Activated naive CD4-positive, alpha-beta T cell treated with anti-CD3 and anti-CD28 coated beads, Interleukin-2, amount 10 ng/mL, durations not matched to agents 7 days and 5 days (primary cell): ENCODE measurements at places on chromosomes 4 and X.
A peak's percentile ranks its signal among the peaks of the same experiment; 100 is the strongest.

- DNase-seq, result no peak
- H3K4me3 ChIP-seq, result no peak overlapping the region
- H3K27ac ChIP-seq, result no peak overlapping the region
- peaks cover 6% of the 10 kb centered on the region for H3K4me1 ChIP-seq
Observed at GRCh38 chr4:1983053-1983845, 25.5 kb downstream of the NELFA start.

DNA sequence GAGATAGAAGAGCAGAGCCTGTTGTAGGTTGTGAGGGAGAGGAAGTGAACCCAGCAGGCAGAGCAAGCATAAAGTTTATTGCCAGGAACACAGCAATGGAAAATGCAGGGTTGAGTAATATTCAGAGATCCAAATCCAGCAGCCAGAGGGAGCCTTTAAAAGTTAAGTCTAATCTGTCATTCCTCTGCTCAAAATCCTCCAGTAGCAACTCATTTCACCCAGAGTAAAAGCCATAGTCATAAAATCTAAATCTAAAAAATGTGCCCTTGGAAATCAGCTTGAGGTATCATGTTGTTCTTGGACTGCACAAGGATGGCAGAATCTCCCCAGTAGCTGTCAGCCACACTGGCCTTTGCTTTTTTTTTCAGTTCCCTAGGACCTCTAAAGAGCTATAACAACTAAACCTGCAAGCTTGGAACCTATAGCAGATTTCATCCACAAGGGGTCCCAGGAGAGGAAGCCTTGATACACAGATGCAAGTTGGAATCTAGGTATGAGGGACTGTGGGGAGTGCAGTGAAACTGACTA is 62.9 kb upstream of the FRAS1 start:
- no peaks in the 10 kb centered on the region for H3K36me3 ChIP-seq
- H3K4me3 ChIP-seq, result no peak overlapping the region
- no peak overlapping the region for H3K27ac ChIP-seq
- no peaks in the 10 kb centered on the region for H3K4me1 ChIP-seq
- H3K27me3 ChIP-seq, result peaks cover 17% of the 10 kb centered on the region
- no peak for DNase-seq

- H3K36me3 ChIP-seq, result peaks cover 31% of the 10 kb centered on the region
- H3K27me3 ChIP-seq, result no peaks in the 10 kb centered on the region
- no peak overlapping the region for H3K4me3 ChIP-seq
- H3K4me1 ChIP-seq, result peaks cover 56% of the 10 kb centered on the region
- peak overlapping the region; percentile 75 for H3K27ac ChIP-seq
Observed at GRCh38 chr4:38334791-38335190, 329.2 kb upstream of the KLF3 start.

DNA sequence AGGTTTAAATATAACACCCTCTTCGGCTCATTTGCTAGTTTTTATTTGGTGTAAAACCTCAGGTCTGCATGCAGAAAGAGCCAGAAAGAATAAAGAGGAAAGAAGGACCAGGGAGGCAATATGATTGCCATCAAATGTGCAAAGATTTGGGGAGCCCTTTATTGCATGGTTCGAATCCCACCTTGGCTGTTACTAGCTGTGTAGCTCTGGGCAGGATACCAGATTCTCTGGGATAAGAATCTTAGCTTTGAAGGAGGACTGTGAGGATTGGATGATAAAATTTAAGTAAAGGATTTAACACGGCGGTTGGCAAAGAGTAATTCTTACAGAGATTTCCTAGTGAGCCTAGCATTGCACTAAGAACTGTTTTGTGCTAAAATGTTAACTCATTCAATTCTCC is 510.2 kb upstream of the LCORL start:
- no peaks in the 10 kb centered on the region for H3K27me3 ChIP-seq
- H3K36me3 ChIP-seq, result no peaks in the 10 kb centered on the region
- DNase-seq, result no peak
- no peak overlapping the region for H3K4me3 ChIP-seq

GRCh38 chr4:187972135-187972534 is 23.4 kb upstream of the ZFP42 start:
- H3K36me3 ChIP-seq, result no peaks in the 10 kb centered on the region
- no peaks in the 10 kb centered on the region for H3K27me3 ChIP-seq
- no peaks in the 10 kb centered on the region for H3K4me1 ChIP-seq

- peak overlapping the region; percentile 94 for H3K4me3 ChIP-seq
- H3K36me3 ChIP-seq, result no peaks in the 10 kb centered on the region
- H3K27ac ChIP-seq, result no peak overlapping the region
- H3K4me1 ChIP-seq, result peaks cover 25% of the 10 kb centered on the region
- peaks cover 6% of the 10 kb centered on the region for H3K27me3 ChIP-seq
- no peak for DNase-seq
Observed at GRCh38 chr4:47486231-47486673, 1.2 kb downstream of the ATP10D start.

DNA sequence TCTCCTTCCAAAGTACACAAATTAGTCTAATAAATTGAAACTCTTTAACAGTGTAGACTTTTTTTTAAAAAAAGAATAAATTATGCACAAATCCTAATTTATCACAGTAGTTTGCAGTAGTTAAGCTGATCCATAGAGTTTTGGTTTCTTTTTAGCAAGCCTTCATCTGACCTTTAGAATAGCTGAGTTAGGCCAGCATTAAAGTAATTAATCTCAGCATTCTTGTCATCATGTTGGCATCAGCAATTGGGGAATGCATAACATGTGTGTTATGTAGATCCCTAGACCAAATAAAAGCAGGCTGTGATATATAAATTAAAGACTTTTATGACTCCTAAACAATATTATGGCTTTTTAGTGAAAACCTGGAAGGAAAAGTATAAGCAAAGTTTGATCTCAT is 426.5 kb upstream of the PABPC4L start:
- H3K27ac ChIP-seq, result no peak overlapping the region
- H3K4me1 ChIP-seq, result no peaks in the 10 kb centered on the region
- H3K27me3 ChIP-seq, result no peaks in the 10 kb centered on the region
- no peak for DNase-seq

- no peak for DNase-seq
- no peak overlapping the region for H3K27ac ChIP-seq
- no peaks in the 10 kb centered on the region for H3K36me3 ChIP-seq
- H3K27me3 ChIP-seq, result no peaks in the 10 kb centered on the region
Observed at GRCh38 chr4:5162909-5163508, 111.7 kb downstream of the STK32B start.

DNA sequence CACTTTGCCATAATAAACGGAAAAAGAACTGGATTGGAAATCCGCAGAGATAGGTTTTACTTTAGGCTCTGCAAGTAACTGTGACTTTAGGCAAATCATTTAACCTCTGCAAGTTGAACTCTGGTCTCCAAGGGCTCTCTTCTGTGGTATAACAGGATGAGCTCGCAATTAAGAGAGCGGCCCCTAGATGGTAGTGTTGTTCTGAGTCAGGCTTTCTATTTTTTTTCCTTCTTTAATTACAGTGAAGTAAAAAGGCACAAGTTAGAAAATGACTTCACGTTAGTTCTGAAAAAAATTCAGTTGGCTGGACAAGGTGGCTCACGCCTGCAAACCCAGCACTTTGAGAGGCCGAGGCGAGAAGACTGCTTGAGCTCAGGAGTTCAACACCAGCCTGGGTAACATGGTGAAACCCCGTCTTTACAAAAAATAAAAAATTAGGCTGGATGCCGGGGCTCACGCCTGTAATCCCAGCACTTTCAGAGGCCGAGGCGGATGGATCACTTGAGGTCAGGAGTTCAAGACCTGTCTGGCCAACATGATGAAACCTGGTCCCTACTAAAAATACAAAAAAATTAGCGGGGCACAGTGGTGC is 18.0 kb downstream of the RPS3A start:
- H3K27ac ChIP-seq, result no peak overlapping the region
- H3K36me3 ChIP-seq, result peaks cover 7% of the 10 kb centered on the region
- peaks cover 4% of the 10 kb centered on the region for H3K4me1 ChIP-seq
- DNase-seq, result peak; percentile 68
- no peak overlapping the region for H3K4me3 ChIP-seq

DNA sequence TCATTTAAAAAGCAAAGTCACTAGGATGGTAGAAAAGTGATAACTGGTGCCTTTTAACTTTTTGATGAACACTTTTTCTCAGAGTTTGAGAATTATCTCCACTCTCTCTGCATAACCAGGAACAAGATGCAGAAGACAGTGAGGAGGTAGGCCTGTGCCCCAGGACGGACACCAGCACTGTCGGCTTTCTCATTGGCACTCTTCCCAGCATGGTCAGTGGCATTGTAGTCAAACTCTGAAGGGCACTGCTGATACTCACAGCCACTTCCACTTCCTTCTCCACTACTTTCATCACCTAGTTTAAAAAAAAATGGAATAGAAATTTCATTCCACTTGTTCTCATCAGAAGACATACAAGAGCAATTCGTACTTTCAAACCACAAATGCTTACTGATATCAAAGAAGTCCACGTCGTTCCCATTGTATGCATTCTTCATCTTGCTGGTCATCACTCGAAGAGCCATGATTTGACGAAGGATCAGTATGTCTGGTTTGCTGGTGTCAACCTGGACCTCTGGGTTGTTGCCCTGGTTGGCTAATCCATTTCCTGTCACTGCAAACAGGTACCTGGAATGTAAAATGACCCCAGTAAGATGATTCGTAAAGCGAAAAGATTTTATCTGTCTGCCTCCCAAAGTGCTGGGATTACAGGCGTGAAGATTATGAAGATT is 84.8 kb upstream of the TFDP3 start:
- H3K36me3 ChIP-seq, result no peaks in the 10 kb centered on the region
- no peak for DNase-seq
- no peaks in the 10 kb centered on the region for H3K4me1 ChIP-seq
- no peaks in the 10 kb centered on the region for H3K27me3 ChIP-seq

GRCh38 chr4:40850496-40850895 is 100.7 kb downstream of the NSUN7 start:
- H3K27ac ChIP-seq, result no peak overlapping the region
- DNase-seq, result no peak
- no peaks in the 10 kb centered on the region for H3K36me3 ChIP-seq
- no peaks in the 10 kb centered on the region for H3K4me1 ChIP-seq
- H3K4me3 ChIP-seq, result no peak overlapping the region

GRCh38 chrX:138723301-138723700 is 11.8 kb upstream of the FGF13 start:
- DNase-seq, result no peak
- H3K36me3 ChIP-seq, result no peaks in the 10 kb centered on the region
- no peak overlapping the region for H3K4me3 ChIP-seq
- H3K27me3 ChIP-seq, result no peaks in the 10 kb centered on the region
- no peaks in the 10 kb centered on the region for H3K4me1 ChIP-seq

DNA sequence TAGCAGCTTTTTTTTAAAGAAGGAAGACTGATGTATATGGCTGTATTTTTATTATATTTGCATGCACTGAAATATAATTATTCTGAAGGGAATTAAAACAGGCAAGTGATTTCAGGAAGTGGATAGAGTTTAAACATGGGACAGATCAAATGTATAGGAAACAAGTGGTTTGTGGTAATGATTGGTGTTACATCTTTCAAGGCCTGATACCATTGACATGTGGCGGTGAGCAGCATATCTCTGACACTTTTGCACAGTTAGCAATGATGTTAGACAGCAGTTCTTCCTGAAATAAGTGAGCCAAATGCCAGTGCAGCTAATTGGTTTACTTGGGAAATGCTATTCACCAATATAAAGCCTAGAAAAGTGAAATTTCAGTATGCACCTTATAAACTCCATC is 272.1 kb downstream of the RPA4 start:
- H3K27me3 ChIP-seq, result no peaks in the 10 kb centered on the region
- no peak for DNase-seq
- no peak overlapping the region for H3K27ac ChIP-seq

DNA sequence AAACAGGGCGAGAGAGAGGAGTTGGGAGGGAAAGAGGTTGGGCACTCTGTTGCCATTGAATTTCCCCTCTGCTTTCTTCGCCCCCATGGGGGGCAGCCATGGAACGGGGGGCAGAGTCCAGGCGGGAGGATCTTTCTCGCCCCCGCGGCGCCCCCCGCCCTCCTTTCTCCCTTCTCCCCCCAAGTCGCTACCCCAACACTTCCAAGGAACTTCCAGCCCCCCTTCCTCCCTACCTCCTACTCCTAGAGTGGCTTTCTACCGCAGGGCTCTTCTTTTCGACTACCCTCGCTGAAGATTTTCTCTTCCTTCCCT is 594 bp upstream of the STAG2 start:
- H3K4me1 ChIP-seq, result peaks cover 29% of the 10 kb centered on the region
- H3K36me3 ChIP-seq, result peaks cover 14% of the 10 kb centered on the region
- no peak for DNase-seq
- peak overlapping the region; percentile 100 for H3K27ac ChIP-seq
- peak overlapping the region; percentile 97 for H3K4me3 ChIP-seq
- peaks cover 11% of the 10 kb centered on the region for H3K27me3 ChIP-seq

DNA sequence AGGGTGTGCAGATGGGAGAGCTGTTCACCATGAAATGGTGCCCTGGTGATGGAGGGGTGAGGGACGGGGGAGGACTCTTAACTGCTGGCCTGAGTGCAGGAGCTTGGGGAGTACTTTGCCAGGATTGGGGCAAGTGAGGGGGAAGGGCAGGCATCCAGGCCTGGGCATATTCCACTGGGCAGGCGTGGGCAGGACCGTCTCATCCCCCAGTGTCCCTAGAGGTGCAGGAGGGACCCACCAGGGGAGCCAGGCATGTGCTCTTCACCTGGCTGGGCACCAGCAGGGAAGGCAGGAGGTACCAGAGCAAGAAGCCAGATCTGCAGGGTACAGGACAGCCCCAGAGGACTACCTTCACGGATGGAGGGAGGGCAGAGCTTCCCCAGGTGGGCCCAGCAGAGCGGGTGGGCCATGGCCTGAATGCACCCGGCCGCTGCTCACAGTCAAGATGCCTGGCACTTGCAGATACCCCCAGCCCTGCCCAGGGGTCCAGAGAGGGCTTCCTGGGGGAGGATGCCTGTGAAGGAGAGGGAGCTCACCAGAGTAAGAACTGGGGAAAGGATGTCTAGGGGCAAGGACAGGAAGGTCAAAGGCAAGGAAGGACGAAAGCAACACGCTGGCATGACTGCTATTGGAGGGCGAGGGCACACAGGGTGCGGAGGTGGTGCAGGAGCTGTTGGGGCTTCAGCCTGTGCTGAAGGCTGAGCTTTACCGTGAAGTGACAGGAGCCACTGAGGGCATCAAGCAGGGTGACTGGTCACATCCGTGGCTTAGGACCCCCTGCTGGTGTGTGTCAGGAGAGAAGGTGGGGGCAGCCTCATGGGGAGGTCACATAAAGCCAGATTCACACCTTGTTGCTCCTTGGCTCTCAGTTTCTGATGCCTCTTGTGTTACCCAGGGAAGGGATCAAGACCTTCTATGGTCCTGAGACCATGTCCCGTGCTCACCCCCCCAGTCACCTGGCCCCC is 68.2 kb upstream of the NKX1-1 start:
- H3K27ac ChIP-seq, result no peak overlapping the region
- H3K4me3 ChIP-seq, result no peak overlapping the region
- DNase-seq, result no peak
- peaks cover 15% of the 10 kb centered on the region for H3K27me3 ChIP-seq
- H3K4me1 ChIP-seq, result no peaks in the 10 kb centered on the region

- no peak overlapping the region for H3K27ac ChIP-seq
- H3K36me3 ChIP-seq, result no peaks in the 10 kb centered on the region
- DNase-seq, result no peak
- no peak overlapping the region for H3K4me3 ChIP-seq
Observed at GRCh38 chrX:13990126-13990800, 39.4 kb downstream of the GEMIN8 start.
